ENCODE measurements at places on chromosomes 13 and 19. TPM values are rescaled to one million over a fixed set of nuclear protein-coding genes. Genes with fewer than 3 reads are reported as not detected.

Gene GMIP
- total RNA-seq = 15.9 TPM

Gene PAK4
- total RNA-seq = 52.1 TPM

Gene CIC
- 70.3 TPM for total RNA-seq

Gene LRRC63
- 0.29 TPM for total RNA-seq

Gene ZNF529
- 23.9 TPM for total RNA-seq

Gene SMIM44
- total RNA-seq = not detected

Gene MATK
- 1.7 TPM for total RNA-seq

Gene CKAP2
- total RNA-seq = 25.2 TPM

Gene SLC5A5
- total RNA-seq = 0.75 TPM

Gene ZNF66
- total RNA-seq = 12.1 TPM

Gene ADAMTS10
- total RNA-seq = 6.4 TPM

Gene C5AR1
- total RNA-seq = 0.93 TPM

Gene TMEM145
- total RNA-seq = 0.88 TPM

Measured in type B pancreatic cell (in vitro differentiated cells).